HEK293T (cell line): ENCODE measurements at places on chromosomes 2 and 18.

DNA sequence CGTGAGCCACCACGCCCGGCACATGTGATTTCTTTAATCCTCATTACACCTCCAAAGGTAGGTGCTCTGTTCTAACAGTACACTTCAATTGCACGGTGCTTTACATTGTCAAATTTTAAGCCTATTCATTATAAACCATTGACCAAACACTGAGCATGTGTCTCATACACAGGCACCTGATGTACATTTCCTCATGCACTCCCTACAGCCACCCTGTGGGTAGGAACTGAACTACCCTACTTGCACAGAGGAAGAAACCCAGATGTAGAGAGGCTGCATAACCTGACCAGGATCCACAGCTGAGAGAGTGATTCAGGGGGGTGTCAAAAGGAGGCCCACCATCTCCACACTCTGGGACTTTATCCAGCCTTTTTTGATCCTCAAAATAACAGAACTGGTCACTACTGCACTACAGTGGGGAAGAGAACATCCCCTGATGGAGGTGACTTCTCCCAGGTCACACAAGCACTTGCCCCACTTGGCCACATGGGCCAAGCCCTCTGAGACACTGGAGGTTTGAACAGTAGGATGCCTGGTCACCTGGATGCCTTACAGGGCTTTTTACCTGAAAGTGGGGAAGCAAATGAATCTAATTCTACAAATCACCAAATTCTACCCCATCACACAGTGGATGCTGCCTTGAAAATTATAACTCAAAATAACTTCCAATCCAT is 6.9 kb upstream of the DPYSL5 start:
- DNase-seq: peak; percentile 32

DNA sequence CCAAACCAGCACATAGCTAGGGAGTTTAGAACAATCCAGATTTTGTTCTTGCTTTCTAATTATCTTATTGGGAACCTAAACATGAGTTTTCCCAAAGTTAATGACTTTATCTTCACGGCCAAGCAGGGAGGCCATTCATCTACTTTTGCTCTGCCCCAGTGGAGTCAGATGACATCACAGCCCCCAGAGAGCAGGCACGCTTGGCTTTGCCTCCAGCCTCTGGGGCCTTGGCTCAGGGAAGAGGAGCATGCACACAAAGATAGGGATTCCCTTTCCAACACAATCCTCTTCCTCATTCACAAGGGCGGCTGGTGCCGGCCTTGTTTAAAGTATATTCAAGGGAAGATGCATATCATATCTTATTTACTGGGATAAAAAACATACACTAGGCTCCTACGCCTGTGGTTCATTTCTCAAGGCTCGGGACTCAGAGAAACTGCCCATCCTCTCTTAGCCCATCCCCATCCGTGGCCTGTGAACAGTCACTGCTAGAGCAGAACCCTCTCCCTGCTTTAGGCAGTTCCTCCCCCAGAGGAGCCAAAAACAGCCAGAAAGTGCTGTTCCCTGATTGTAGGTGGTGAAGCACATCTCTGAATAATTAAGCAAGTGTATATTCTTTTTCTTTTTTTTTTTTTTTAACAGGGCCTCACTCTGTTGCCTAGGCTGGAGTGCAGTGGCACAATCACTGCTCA is 21.2 kb downstream of the TGFA start:
- DNase-seq: no peak

GRCh38 chr2:17228461-17228860 is 289.8 kb downstream of the RAD51AP2 start:
- no peak for DNase-seq

DNA sequence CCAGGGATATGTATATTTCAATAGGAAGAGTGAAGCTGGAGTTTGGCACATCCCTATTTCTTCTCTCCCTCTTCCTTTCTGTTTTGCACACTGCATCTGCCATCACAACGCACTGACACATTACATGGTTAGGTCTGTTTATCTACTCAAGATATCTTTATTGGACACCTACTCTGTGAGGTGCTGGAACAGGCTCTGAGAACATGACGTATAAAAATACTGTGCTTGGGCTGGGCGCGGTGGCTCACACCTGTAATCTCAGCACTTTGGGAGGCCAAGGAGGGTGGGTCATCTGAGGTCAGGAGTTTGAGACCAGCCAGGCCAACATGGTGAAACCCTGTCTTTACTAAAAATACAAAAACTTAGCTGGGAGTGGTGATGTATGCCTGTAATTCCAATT is 653.3 kb downstream of the SLC4A3 start:
- DNase-seq: no peak

DNA sequence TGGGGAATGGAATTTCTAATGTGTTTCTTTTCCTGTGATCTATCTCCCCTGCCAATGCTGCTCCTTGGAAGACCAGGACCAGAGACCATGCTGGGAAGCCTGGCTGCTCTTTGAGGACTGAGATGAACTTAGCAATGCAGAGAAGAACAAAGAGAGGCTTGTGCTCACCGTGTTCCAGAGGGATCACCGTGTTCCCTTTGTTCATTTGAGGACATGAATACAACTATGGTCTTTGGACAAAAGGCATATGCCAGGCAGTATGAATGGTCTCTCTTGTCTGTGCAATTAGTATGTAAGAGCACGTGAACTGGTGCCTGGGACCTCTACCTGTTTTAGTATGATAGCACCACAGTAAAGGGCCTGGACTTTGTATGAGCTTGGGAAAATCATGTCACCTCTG is 139.9 kb downstream of the TDRD15 start:
- DNase-seq: no peak

- DNase-seq: no peak
These were observed 87.0 kb downstream of the SPHKAP start for GRCh38 chr2:228094377-228094921.

- no peak for DNase-seq
These were observed 14.7 kb upstream of the ARHGAP25 start for GRCh38 chr2:68719912-68720311.

DNA sequence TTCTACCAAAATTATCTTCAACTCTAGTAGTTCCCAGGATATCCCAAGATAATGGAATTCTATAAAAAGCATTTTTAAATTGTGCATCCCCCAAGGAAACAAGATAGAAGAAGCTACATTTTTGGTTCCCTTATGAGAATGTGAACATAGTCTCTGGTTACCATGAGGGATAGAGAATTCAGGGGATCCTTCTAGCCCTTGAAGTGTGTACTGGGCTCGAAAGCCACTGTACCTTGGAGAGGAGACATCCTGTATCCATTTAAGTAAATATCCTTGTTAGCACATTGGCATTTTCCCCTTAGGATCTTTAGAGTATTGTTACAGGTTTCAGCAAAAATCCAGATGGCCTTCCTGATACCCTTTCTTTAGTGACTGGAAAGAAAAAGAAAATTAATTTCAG is 228.5 kb downstream of the RTP5 start:
- DNase-seq: no peak

DNA sequence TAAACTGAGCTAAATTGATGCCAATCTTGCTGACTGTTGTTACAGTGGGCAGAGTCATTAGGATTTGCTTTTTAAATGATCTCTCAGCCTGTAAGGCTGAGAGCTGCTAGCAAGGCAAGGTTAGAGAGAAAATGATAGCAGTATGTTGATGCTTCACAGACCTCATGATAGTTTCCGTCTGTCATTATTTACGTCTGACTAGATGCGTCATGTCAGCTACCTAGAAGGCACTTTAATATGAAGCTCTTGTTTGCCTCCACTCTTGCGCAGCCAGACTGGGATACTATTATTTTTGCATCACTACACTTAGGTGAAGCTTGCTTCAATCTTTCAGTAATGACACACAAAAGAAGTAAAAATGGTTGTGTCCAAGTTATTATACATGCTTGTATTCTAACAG is 313.8 kb downstream of the LNPK start:
- DNase-seq: no peak
